T-helper 17 cell (primary cell): ENCODE measurements at places on chromosomes 2 and 18.

DNA sequence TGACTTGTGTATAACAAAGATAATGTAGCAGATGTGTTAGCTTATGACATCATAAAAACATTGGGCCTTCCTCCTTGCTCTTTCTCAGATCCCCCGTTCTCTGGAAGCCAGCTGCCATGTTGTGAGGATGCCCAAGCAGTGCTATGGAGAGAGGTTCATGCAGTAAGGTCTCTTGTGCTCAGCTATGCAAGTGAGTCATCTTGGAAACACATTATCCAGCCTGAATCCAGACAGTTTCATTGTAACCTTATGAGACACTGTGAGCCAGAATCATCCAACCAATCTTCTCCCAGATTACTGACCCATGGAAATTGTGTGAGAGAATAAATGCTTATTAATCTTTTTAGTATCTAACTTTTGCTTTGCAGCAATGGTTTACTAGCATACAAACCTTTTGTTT is 60.8 kb downstream of the ST6GAL2 start:
- H3K4me3 ChIP-seq = no peak overlapping the region
- no peaks in the 10 kb centered on the region for H3K27me3 ChIP-seq
- H3K27ac ChIP-seq = no peak overlapping the region
- H3K4me1 ChIP-seq = no peaks in the 10 kb centered on the region
- H3K36me3 ChIP-seq = no peaks in the 10 kb centered on the region
- DNase-seq = no peak

DNA sequence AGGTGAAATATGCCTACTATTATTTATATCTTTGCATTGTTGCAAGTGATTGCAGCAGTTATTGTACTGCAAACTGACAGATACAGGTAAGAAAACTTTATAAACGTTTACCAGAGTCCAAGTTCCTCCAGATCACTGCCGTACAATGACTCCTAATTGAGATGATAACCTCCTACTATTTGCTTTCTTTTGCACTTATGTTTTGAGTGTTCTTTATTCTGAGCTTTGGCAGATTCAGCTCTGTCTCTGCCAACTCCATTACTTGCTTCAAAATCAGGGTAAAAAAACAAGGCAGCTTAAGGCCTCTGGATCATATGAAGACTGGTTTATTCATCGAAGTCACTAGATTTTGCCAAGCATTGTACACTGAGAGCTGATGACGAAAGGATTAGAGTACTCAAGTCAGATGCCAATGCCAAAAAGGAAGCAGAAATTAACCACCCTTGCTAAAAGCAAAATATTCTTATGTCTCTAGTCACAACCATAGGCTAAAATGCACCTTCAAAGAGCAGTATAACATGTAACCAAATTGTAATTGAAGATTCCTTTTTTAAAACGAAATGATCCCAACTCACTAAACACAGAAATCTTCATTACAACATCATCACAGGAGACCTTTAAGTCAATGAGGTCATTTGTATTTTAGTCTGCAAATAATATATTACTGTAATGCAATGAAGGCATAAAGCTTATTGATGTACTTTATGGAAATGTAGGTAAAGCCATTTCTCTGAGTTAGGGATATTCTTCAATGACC is 10.5 kb upstream of the IKZF2 start:
- DNase-seq = no peak
- no peaks in the 10 kb centered on the region for H3K4me1 ChIP-seq
- H3K36me3 ChIP-seq = no peaks in the 10 kb centered on the region
- H3K27me3 ChIP-seq = no peaks in the 10 kb centered on the region
- no peak overlapping the region for H3K27ac ChIP-seq

- no peak for DNase-seq
- H3K36me3 ChIP-seq = peaks cover 4% of the 10 kb centered on the region
- H3K27ac ChIP-seq = no peak overlapping the region
Measured at GRCh38 chr2:8230466-8230865, 451.4 kb upstream of the ID2 start.

- no peaks in the 10 kb centered on the region for H3K4me1 ChIP-seq
- H3K27me3 ChIP-seq = no peaks in the 10 kb centered on the region
- DNase-seq = no peak
- no peaks in the 10 kb centered on the region for H3K36me3 ChIP-seq
- H3K27ac ChIP-seq = no peak overlapping the region
- no peak overlapping the region for H3K4me3 ChIP-seq
Measured at GRCh38 chr18:7877609-7878008, 310.5 kb downstream of the PTPRM start.

DNA sequence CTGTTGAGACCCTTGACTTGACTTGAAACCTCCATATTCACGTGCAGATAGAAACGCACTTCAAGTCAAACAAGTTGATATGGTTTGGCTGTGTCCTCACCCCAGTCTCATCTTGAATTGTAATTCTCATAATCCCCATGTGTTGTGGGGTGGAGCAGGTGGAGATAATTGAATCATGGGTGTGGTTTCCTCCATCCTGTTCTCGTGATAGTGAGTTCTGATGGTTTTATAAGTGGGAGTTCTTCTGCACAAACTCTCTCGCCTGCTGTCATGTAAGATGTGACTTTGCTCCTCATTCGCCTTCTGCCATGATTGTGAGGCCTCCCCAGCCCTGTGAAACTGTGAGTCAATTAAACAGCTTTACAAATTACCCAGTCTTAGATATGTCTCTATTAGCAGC is 21.4 kb downstream of the SLC3A1 start:
- peaks cover 22% of the 10 kb centered on the region for H3K27me3 ChIP-seq
- no peak overlapping the region for H3K4me3 ChIP-seq
- peaks cover 3% of the 10 kb centered on the region for H3K36me3 ChIP-seq
- peaks cover 10% of the 10 kb centered on the region for H3K4me1 ChIP-seq
- DNase-seq = no peak

GRCh38 chr2:133097666-133098065 is 427.7 kb upstream of the LYPD1 start:
- no peak overlapping the region for H3K27ac ChIP-seq
- no peaks in the 10 kb centered on the region for H3K36me3 ChIP-seq
- H3K4me3 ChIP-seq = no peak overlapping the region
- H3K4me1 ChIP-seq = no peaks in the 10 kb centered on the region
- no peaks in the 10 kb centered on the region for H3K27me3 ChIP-seq

DNA sequence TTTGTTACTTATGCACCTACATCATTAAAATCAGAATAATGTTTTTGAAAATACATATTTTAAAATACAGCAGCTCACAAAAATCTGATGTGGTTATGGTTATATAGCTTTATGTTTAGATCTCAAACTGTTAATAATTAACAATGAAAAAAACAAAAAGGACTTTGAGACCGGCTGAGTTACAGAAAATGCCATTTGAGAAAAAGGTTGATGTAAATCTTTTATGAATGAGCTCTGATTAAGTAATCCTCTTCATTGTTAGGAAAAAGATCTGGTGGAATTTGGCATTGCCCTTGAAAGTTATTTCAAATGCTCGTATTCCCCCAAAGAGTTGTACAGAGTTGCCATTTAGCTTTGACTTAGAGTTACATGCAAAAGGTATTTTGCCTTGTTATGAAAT is 82.8 kb upstream of the PROKR1 start:
- no peak overlapping the region for H3K4me3 ChIP-seq
- no peaks in the 10 kb centered on the region for H3K27me3 ChIP-seq
- DNase-seq = no peak
- peaks cover 2% of the 10 kb centered on the region for H3K4me1 ChIP-seq
